ENCODE measurements at places on chromosomes 4 and X.

DNA sequence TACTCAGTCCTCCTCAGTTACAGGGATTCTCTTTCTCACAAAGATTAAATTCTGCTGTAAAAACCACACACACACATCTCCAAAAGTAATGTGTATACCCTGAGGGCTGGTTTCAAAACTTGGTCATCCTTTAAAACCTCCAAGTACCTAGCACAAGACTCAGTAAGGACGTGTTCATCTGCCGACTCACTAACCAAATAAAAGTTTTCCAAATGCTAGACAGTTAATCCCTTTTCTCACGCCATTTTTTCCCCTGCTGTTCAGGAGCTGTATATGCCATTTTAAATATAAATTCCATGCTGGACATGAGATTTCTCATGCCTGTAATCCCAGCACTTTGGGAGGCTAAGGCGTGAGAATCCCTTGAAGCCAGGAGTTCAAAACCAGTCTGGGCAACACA, 3.9 kb upstream of the SAT1 start:
- DNase-seq, result no peak

- no peak for DNase-seq
Observed at GRCh38 chr4:70829492-70829891, 10.2 kb downstream of the GRSF1 start.

GRCh38 chrX:139554991-139555675, 24.6 kb downstream of the F9 start:
- DNase-seq, result no peak

DNA sequence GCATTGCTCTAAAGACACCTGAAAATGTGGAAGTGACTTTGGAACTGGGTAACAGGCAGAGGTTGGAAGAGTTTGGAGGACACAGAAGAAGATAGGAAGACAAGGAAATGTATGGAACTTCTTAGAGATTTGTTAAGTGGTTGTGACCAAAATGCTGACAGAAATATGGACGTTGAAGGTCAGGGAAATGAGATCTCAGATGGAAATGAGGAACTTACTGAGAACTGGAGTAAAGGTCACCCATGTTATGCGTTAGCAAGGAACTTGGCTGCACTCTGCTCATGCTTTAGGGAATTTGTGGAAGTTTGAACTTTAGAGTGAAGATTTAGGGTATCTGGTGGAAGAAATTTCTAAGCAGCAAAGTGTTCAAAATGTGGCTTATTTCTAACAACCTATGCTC, 99.4 kb downstream of the FAM13A start:
- DNase-seq, result no peak

GRCh38 chrX:10042055-10042454, 74.9 kb downstream of the CLDN34 start:
- no peak for DNase-seq

GRCh38 chrX:70049925-70050324, at the start of gene AWAT2:
AWAT2 (minus strand) TSS chrX:70049938; CDS start chrX:70049932, 6 bp downstream.
- DNase-seq, result no peak

DNA sequence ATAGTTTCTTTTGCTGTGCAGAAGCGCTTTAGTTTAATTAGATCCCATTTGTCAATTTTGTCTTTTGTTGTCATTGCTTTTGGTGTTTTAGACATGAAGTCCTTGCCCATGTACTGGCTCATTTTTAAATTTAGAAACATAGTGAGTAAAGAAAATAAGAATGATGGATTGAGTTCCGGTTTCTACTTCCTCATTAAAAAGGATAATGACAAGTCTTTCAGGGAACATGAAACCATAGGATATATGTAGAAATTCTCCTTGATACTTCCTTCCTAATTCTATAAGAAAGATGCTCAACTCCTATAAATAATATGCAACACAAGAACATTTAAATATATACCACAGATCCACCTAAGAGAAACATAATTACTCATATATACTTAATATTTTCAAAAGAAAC, 240.9 kb downstream of the BANK1 start:
- no peak for DNase-seq

DNA sequence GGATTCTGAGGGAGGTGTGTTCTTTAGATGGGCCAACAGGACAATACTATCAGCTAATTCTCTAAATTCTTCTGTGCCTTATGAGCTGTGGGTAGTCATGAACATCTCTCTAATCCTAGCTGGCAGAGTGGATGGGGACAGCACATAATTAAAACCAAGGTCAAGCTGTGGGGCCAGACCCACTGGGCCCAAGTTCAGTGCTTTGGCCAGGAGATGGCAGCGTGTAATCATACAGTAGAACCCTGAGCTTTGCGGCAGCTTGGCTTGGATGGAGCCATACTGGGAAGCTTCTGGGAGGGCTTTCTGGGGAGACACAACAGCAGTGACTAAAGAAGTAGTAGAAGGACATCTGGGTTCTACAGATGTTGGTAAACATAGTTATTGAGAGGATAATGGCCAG, 140.3 kb upstream of the CXCL13 start:
- DNase-seq, result no peak

DNA sequence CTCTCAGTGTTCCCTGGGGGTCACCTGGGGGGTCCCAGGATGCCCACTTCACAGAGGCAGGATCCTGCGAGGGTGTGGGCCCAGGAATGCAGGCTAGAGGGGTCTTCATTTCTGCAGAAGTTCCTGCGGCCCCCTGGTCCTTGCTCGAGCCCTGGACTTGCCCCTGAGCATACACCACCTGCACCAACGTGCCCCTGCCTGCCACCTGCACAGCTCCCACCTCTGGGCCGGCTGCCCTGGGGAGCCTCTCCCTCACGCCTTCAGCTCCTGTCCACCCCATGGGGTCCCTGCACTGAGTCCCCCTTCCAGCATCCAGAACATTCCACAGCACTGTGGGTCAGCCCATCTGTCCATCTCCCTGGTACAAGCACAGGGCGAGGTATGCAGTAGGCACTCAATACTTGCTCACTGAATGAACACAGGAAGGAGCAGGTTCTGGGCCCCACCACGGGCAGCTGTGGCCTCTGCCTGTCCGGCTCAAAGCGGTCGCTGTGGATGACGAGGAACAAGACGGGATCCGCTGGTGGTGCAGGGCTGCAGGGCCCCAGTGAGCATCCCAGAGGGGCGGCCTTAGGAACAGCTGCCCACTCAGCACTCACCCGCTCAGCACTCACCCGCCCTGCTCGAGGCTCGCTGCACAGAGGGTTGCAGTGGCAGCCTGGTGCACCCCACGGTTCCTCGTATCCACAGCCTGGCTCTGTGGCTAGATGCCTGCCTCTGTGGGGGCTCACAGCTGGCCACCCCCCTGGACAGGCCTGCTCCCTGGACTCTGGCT, 70.5 kb upstream of the MXD4 start:
- DNase-seq, result no peak

DNA sequence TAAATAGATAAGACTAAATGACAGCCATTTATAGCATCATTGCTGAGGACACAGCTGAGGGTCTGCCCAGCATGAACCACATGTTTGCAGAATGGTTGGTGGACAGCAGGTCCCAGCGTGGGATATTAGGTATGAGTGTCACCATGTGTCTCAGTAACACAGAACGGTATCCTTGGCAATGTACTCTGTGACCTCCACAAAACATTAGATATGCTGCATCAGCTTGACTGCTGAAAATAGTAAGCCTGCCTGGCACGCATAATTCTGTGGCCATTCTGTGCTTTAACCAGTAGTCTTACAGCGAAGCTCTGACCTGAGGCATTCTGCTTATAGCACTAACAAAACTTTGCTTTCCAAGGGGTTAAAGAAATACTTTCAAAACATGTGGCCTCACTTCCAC, 32.0 kb downstream of the LIMCH1 start:
- DNase-seq, result no peak
